ENCODE measurements at places on chromosomes 7 and 10. TPM values are rescaled to one million over a fixed set of nuclear protein-coding genes. Genes with fewer than 3 reads are reported as not detected.

The ADO gene
- total RNA-seq = 28.2 TPM

The PAXIP1 gene
- total RNA-seq = 9.8 TPM

The ZNF485 gene
- 5.9 TPM for total RNA-seq

The EPO gene
- total RNA-seq = not detected

The TMEM26 gene
- total RNA-seq = 1.4 TPM

The CD36 gene
- 20.1 TPM for total RNA-seq

The MORN4 gene
- total RNA-seq = 42.2 TPM

The UCMA gene
- not detected for total RNA-seq

The GLI3 gene
- 1.1 TPM for total RNA-seq

Measured in motor neuron (in vitro differentiated cells).